ENCODE measurements at places on chromosomes 6 and 20.

DNA sequence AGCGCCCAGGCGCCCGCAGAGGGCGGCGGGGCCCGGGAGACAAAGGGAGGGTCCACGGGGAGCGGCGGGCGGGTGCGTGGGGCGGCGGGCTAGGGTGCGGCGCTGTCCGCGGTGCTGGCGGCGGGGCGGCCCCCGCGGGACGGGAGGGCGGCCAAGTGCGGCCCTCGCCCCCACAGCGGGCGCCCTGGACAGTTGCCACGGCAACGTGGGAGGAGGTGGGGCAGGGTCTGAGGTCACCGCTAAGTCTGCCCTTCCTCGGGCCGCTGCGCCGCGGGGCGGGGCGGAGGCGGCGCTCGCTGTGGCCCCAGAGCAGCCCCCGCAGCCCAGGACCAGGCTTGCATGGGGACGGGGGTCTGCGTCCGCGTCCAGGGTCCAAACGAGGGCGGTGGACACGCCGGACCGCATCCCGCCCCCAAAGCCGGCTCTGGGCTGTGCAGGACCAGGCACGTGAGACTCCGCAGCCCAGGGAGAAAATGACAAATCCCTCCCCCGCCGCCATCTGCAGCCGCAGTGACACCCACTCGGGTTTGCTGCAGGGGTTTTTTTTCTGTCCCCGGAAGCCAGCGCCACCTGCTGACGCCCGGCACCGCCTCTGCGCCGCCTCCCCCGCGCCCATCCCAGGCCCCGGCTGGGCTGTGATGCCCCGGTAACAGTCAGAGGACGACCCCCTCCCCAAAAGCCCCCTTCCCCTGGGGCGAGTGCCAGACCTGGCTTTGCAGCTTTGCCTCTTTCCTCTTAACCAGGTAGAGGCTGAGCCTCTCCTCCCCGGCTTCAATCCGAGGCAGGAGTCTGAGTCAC lies 36.8 kb downstream of the YTHDF1 start:
- peak; percentile 53 for DNase-seq

- no peak for DNase-seq
These were observed 11.5 kb upstream of the FOXO3 start for GRCh38 chr6:108549241-108549640.

GRCh38 chr6:156554160-156554559 lies 223.0 kb upstream of the ARID1B start:
- DNase-seq: no peak

DNA sequence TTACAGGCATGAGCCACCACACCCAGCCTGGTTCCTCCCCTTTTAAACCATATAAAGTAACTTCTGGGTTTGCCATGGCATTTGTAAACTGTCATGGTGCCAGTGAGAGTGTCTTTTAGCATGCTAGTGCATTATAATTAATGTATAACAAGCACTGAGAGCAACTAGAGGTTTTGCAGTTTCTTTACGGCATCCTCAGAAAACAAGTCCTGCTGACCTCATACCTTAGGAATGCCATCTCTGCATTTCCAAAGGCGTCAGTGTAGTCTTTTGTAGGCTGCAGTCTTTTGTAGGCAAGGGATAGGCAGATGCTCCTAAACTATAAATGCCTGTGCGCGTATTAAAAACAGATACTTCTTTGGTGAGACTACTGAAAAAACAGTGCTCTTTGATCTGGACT lies 75.0 kb upstream of the EZR start:
- peak; percentile 93 for DNase-seq

DNA sequence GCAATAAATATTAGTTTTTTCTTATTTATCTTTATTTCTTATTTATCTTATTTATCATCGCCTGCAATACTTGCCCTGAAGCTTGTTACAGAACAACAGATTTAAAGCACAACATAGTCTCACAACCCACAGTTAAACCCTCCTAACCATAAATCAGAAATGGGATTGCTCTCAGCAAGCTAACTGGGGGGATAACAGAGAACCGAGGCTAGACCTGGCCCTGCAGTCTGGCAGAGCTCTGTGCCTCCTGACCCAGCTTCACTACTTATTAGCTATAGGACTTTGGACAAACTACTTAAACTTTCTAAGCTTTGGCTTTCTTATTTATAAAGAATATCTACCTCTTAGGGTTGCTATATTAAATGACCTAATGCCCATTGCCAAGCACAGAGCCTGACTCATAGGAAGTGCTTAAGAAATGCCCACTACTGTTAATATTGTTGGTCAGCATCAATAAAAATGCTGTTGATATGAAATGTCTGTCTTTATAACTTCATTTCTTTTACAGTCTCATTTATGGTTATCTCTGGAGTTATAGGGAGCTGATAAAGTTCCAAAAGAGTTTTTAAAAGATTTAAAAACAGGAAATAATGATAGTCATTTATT lies 87.9 kb upstream of the BEND6 start:
- no peak for DNase-seq

GRCh38 chr6:138963531-138963930 lies 24.5 kb downstream of the REPS1 start:
- DNase-seq: no peak

DNA sequence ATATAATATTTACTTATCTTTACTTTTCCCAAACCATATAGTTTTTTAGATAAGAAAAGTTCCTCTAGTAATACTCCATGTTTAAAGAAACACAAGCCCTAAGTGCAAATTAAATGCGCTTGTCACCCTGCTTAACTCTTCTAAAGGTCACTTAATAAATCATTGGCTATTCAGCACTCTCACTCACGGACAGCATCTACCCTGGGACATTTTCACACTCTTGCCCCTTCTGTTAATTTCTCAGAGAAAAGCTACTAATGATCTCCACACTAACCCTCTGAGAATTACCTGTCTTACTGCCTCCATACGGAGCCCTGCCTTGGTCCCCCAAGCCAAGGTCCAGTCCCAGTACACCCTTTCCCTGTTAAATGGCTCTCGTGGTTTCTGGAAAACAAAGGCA lies 102.2 kb downstream of the NRN1 start:
- DNase-seq: no peak

DNA sequence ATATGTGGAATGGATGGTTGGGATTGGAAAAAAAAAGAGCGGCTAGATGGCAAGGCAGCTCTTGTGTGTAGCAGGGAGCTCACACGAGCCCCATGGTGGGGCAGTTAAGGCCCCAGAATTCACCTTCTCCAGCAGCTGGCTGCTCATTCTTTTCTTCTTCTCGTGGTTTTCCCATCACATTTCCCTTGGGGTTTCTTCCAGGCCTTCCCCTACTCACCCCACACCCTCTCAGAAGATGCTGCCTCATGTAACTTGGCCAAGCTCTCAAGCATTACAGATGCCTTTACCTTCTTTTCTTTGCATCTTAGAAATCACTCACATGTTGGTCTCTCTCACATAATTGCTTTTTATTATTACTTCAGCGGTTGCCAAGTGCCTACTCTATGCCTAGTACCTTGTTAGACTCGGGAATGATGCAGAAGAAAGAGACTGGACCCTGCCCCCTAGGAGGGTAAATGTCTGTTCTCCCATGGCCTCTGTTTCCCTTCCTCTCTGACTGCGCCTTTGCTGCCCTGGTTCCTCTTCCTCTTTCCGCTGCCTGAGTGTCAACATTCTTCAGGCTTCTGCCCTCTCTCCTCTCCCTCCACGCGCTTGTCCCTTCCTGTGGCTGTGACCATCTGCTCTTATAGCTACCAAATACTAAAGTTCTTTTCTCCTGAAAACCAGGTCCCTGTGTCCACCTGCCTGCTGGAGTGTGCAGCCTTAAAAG lies 28.6 kb downstream of the PPARD start:
- DNase-seq: no peak

DNA sequence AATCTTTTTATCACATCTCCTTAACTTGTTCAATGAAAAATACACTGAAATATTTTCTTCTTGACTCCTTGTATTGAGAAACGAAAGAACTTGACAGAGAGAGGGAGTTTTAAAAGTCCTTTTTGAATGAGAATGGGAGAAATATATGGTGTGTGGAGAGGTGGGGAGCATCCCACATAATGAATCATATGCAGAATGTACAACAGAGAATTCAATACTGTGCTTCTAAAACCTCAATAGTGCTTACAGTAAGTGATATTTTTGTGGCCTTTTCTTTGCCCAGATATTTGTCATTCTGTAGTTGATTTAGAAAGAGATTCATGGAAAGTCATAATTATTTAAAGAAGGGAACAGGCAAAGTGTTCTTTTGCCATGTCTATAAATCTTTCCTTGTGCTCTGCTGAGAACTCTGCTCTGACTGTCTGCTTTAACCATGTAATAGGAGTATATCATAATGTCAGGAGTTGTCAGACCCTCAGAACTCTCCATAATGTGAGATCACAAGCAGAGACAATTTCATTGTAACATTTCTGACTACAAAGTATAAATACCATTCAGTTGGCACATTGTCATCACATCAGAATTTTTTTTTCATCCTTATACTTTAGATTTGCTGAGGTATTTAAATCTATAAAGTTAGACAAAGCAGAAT lies 32.8 kb upstream of the HS3ST5 start:
- DNase-seq: no peak

DNA sequence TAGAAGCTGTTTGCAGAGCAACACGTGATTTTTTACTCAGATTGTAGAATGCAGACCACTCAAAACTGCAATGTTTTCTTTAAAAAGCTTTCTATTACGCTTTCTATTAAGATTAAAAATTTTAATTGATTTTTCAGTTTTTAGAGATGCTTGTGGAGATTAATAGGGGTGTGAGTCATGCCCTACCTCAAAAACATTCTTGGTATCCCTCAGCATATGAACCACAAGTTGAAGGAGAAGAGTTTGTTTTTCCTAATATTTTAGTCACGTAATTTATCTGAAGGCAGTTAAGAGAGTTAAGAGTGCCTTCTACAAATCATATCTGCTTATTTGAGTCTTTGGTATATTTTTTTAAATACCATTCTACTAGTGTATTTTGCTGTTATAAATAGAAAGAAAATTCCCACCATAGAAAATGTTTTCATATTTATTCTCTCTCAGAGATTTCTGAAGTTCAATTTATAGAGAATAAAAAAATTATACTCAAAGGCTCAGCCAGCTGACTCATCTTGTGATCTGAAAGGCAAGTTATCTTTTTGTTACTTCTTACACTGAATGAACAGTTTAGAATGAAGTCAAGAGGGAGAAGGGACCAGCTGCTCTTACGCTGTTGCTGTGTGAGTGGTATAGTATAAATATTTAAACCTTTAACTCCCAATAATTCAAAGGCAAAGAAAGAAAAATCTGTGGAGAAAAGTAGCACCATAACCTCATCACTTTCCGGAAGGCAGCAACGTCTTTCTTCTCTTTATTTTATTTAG lies 7.6 kb downstream of the RIPOR2 start:
- no peak for DNase-seq

DNA sequence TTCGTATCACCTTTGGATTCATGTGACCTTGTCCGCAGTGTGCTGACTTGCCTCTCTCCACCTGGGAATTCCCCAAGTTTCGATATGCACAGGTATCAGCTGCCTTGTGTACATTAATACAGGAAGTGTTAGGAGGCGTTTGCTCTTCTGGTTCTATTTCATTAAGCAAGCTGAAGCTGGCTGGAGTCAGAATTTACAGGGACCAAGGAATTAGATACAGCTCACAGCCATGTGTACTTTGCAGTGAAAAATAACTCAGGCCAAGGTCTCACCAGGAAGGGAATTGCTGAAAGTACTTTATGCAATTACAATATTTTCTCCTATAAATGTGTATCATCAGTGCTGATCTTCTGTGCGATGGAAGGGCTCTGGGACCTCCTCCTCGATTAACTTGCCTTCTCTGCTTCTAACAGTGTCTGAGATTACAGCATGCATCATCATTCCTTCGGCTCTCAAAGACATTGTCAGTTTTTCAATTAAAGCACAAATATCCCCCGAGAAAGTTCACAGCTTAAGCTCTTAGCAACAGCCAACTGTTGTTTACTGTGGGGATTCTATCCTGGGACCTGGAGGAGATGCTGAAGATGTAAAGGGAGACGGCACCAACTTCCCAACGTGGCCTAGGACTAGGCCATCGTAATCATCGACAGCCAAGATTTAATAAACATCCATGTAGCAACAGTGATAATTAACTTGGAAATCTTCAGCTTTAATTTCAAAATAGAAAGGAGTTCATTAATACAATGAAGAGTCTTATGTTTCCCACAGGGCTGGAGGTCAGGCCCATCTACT lies 13.8 kb upstream of the TIAM2 start:
- no peak for DNase-seq

DNA sequence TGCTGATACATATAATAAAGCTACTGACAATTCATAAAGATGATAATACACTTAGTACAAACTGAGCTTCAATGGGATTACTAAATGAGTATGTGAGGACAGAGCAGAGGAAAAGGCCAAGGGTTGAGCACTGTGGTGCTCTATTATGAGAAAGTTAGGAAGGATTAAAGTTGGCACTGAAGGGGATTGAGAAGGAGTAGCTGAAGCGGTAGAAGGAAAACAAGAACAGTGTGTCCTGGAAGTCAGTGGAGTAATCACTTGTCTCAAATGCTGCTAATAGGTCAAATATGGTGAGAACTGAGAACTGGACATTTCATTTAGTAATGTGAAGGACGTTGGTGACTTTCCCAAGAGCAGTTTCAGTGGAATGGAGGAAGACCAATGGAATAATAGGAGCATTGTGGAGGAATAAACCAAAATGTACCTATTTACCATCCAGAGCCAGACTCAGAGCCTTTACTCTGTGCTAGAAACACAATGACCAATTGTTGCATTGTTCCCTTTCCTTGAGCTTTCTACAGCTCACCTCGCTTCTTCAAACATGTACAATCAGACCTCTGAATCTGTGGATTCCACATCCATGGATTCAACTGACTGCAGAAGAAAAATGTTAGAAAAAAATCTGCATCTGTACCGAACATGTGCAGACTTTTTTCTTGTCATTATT lies 255.9 kb downstream of the LAMA2 start:
- no peak for DNase-seq

DNA sequence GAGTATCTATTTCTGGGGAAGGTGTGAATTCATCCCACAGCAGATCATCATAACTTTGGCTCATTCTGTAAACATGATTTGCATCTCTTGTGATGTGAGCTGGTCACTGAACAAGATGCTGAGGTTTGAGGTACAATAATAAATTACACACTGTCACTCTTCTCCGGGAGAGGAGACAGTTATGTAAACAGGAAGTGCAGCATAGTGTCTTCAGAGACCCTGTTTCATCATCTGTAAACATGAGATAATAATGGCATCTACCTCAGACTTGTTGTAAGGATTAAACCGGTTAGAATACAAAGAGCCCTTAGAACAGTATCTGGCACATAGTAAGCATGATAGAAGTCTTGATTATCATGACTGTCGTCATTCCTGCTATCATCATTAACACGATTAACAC lies 125.2 kb downstream of the TBC1D7 start:
- DNase-seq: no peak

GRCh38 chr20:18255526-18255925 lies 32.8 kb upstream of the ZNF133 start:
- no peak for DNase-seq

GRCh38 chr6:116611056-116611455 lies 5.2 kb upstream of the RSPH4A start:
- DNase-seq: no peak

GRCh38 chr6:11066505-11067347 lies 22.6 kb upstream of the ELOVL2 start:
- DNase-seq: no peak

DNA sequence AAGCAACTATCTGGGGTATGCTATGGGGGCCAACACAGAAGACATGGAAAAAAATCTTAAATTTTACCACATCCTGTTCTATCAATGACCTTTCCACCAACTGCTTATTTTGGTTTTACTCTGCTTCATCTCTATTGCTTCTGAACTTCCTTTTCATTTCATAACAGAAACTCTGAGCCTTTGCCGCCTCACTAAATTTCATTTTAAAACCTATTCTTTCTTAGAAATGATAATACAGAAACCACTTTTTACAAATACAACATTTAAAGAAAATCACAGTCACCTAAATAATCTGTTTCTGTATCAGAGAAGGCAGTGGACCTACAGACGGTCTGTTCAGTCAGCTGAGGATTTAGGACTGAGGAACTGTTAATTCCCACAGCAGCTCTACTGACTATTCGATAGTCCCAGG lies 117.5 kb downstream of the KCNQ5 start:
- DNase-seq: no peak

Data from HAP-1 (cell line).